Esophagus squamous epithelium (tissue), 5 donors: ENCODE measurements at places on chromosomes 3 and 15. TPM values are rescaled to one million over a fixed set of nuclear protein-coding genes. Genes with fewer than 3 reads are reported as not detected.

- H3K4me1 ChIP-seq, result no peaks in the 10 kb centered on the region
- H3K36me3 ChIP-seq, result no peaks in the 10 kb centered on the region
- no peak overlapping the region for H3K4me3 ChIP-seq
- no peaks in the 10 kb centered on the region for H3K27me3 ChIP-seq
- H3K27ac ChIP-seq, result no peak overlapping the region
These were observed 51.9 kb downstream of the STRIT1 start for GRCh38 chr3:155241579-155241978.

The NANOGP8 gene
- total RNA-seq, result 1.6 TPM

The CAMP gene
- total RNA-seq, result not detected

DNA sequence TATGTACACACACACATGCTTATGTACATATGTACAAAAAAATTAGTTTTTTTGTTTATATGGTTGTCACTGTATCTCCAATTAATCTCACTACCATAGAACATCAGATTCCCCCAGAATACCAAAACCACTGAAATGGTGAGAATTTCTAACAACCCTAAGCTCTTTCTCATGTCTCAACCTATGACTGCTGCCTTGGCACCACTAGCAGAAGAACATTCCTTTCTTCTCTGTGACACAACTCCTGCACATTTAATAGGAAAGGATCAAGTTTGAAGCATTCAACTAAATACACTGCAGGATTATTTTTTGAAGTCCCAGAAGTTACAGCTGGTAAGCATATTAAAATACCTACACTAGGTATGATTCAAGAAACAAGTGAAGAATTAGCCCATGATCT, 109.6 kb downstream of the FAM174B start:
- no peak for DNase-seq
- H3K4me3 ChIP-seq, result no peak overlapping the region
- H3K27ac ChIP-seq, result no peak overlapping the region
- no peaks in the 10 kb centered on the region for H3K27me3 ChIP-seq
- no peaks in the 10 kb centered on the region for H3K36me3 ChIP-seq

DNA sequence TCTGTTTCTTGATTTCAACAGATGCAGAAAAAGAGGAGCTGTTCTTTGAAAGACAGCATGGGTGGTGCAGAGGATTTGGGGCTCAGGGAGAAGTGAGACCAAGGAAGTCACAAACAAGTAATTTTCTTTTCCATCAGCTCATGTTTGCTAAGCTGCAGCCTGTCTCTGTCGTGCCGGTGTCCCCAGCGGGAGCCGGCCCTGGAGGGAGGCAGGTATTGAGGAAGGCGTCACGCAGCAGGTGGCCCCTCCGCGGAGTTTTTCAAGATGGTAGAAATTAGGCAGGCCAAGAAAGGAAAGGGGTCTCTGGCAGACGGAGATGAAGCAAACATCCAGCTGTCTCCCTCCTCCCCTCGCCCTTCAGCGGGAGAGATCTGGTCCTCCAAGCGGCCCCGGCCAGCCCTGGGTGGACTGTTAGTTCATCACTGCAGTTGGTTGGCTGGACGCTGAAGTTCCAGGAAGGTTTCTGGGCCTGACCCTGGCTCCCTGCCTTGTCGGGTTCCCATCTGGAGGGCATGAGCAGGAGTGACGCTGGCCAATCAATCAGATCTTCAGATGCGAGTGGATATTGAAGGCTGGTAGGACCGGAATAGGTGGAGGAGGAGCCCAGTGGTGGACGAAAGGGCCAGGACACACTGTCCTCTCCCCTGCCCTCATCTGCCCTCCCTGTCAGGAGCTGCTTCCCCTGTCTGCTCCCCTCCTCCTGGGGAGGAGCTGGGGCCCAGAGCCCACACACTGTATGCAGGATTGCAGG, 27.7 kb upstream of the MUC4 start:
- H3K4me1 ChIP-seq, result no peaks in the 10 kb centered on the region
- no peak overlapping the region for H3K27ac ChIP-seq
- no peak overlapping the region for H3K4me3 ChIP-seq
- H3K36me3 ChIP-seq, result no peaks in the 10 kb centered on the region

DNA sequence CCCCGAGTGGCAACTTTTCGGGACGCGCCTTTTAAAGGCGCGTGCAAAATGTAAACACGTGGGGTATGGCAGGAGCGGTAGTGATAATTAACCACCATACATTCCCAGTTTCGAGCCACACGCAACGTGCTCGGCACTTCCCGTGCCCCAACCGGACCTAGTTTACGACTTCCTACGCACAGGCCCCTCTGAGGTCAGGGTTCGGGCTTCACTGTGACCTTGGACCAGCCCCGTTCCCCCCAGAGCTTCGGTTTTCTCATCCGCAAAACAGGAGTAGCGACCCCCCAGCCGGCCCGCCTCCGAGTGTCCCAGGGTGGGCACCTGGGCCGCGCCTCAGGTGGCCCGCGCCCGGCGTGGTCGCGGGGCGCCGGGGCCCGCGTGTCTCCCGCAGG, 451 bp downstream of the CHCHD4 start:
- no peak for DNase-seq
- peak overlapping the region; percentile 85 for H3K4me3 ChIP-seq
- H3K4me1 ChIP-seq, result peaks cover 73% of the 10 kb centered on the region
- peak overlapping the region; percentile 94 for H3K27ac ChIP-seq
- H3K36me3 ChIP-seq, result no peaks in the 10 kb centered on the region

DNA sequence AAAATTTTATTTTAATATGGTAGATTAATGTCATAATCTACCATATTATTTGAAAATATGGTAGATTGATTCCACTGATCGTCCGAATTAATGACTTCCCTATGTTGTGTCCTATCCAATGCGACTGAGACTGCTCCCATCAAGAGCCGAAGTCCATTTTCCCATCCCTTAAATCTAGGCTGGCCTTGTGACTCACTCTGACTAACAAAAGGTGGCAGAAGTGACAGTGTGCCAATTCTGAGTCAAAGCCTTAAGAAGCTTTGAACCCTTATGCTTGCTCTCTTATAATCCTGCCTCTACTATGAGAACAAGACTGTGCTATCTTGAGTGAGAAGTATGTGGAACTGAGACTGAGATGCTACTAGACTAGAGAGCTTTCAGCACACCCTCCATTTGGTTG, 387.2 kb downstream of the ROBO1 start:
- H3K27ac ChIP-seq, result no peak overlapping the region
- no peak for DNase-seq
- no peak overlapping the region for H3K4me3 ChIP-seq
- no peaks in the 10 kb centered on the region for H3K36me3 ChIP-seq

- H3K27ac ChIP-seq, result no peak overlapping the region
- H3K36me3 ChIP-seq, result no peaks in the 10 kb centered on the region
- no peak for DNase-seq
- no peaks in the 10 kb centered on the region for H3K27me3 ChIP-seq
These were observed 75.4 kb downstream of the C3orf85 start for GRCh38 chr3:109211941-109212340.

DNA sequence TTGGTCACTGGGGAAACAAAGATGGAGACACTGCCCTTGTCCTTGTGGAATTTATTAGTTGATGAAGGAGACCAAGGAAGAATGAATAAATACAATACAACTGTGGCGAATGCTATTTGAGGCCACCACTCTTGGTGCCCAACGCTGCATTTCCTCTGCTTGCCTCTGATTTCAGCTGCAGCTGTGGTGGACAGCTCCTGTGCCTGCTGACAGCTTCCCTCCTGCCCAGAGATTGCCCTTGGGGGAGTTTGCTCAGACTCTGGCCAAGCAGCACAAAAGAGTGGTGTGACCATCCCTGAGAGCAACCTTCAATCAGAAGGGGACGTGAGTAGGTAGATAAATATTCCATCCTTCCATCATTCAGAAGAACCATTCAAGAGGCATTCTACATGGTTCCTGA, 64.6 kb upstream of the FHIT start:
- H3K27ac ChIP-seq, result no peak overlapping the region
- H3K27me3 ChIP-seq, result no peaks in the 10 kb centered on the region
- no peaks in the 10 kb centered on the region for H3K36me3 ChIP-seq
- H3K4me3 ChIP-seq, result no peak overlapping the region
- DNase-seq, result no peak
